ENCODE measurements at places on chromosomes 7 and 10.

- no peak for DNase-seq
Observed at GRCh38 chr7:38806912-38807311, 102.1 kb downstream of the VPS41 start.

- DNase-seq = no peak
Observed at GRCh38 chr10:8242295-8242872, 187.9 kb downstream of the GATA3 start.

GRCh38 chr7:76071316-76072242 lies 23.7 kb downstream of the MDH2 start:
- no peak for DNase-seq

DNA sequence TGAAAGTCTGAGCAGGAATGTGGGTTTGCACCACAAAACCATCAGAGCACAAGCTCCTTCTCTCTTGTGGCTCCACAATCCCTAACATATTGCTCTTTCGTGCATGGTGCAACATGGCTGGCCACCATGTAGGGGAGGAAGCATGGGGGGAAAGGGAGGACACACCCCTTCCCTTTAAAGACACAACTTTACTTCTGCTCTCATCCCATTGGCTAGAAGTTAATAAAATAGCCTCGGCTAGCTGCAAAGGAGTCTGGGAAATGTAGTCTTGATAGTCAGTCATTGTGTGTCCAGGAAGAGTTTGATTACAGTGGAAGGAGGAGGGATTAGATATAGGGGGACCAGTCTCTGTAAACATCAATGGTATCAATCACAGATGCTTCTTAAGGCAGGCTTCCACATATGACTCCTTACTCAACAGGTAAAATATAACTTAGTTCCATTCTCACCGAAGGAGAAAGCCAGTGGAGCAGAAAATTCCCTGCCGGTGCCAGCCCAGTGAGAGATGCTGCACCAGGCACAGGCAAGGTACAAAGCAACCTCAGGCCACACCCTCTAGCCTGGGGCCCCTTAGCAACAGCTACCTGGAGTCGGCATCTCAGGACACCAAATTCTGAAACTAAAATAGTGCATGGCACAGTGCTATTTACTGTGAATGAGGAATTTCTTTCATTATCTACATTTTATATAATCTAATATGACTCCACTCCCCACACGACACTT lies 124.7 kb upstream of the CTBP2 start:
- DNase-seq = no peak

GRCh38 chr10:69851306-69851705 lies 49.6 kb downstream of the COL13A1 start:
- DNase-seq = no peak
